Activated CD8-positive, alpha-beta memory T cell treated with anti-CD3 and anti-CD28 coated beads for 48 hours (primary cell): ENCODE measurements at places on chromosomes 5 and 9.

DNA sequence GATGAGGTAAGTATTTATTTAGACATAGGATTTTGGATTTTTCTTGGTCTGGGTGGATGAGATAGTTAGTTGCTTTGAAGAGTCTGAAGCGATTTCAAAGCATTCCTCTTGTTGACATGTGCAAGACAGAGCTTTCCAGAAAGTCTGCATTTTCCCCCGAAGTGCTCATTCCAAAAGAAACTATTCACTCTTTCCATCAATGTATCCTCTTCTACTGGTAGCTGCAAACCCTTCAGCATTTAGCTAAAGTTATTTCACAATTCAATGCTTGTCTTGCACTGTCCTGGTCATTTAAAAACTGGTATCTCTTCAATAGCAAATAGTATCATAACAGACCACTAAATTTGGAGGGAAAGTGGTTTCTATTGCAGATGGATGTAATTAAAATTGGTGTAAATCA is 13.0 kb downstream of the NREP start:
- no peak for DNase-seq

DNA sequence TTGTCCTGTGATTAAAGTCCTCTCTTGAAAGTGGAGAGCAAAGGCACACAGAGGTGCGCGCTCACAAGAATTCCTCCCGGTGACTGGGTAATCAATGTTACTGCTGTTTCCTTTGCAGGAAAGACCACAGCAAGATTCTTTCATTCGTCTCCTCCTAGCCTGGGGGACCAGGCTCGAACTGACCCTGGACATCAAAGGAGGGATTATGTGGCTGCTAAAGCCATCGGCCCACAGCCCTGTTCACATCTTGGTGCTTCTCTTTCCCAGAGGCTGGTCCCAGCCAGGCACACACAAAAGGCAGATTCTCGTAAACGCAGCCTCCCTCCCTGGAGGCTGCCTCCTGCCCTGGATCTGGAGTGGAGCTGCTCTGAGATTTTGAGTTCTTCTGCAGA is 230.9 kb downstream of the FANCC start:
- no peak for DNase-seq

DNA sequence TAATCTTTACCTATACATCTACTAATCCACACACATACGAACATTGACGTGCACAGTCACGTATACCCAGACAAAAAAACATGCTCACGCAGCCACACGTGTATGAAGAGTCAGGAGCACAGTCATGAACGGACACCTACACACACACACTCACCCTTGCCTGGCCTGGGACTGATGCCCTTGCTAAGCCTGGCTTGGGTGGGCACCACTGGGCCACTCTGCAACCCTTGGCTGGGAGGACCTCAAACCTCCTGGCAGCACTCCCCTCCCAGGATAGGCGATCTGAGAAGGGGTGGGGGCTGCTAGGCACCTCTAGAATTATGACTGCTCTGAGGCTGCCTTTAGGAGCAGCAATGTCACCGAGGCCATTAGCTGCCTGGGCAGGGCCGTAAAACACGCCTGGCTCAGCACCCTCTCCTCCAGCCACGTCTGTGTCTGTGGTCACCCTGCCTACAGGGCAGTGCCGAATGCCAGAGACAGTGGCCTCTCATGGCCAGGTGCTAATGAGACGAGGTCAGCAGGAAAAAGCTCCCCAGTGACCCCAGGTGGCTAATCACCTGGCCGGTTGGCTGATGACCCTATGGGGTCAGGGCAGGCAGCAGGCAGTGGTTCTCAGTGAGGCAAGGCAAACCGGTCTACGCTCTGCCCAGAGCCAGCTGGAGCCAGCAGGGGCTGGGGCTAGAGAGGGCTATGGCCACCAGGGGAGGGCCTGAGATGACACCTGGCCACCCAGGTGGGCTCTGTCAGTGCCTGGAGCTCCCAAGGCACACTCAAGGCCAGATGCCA is 33.7 kb upstream of the MVB12B start:
- DNase-seq, result no peak

- no peak for DNase-seq
Observed at GRCh38 chr9:88536023-88536324, 996 bp downstream of the NXNL2 start.

DNA sequence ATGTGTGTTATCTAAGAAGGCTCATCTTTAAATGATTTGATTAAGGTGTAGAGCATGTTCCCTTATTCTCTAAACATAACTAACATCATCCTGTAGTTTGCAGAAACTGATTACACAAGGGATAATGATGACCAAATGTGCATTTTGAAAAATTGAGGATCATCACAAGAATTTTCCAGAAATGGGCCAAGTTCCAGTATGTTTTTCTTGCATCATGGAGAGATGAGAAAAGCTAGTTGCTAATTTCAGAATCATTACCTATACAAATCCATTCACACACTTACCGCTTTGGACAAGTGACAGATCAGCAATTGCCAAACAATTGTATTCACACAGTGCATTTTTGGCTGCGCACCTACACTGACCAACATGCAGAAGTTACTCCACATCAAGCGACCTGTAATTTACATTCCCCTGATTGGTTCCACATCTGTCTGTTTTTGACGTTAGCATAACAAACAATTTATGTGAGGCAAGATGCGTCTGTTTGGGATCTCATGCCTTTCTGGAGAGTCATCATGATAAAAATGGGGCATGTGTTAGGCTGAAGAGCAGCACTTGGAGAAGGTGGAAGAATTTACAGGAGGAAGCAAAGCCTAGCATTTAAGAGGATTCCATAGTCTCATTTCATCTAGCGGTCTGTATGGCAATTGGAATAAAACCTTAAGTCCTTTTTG is 2.8 kb upstream of the BNC2 start:
- no peak for DNase-seq

GRCh38 chr5:10588109-10588775 is 24.4 kb downstream of the ANKRD33B start:
- no peak for DNase-seq

DNA sequence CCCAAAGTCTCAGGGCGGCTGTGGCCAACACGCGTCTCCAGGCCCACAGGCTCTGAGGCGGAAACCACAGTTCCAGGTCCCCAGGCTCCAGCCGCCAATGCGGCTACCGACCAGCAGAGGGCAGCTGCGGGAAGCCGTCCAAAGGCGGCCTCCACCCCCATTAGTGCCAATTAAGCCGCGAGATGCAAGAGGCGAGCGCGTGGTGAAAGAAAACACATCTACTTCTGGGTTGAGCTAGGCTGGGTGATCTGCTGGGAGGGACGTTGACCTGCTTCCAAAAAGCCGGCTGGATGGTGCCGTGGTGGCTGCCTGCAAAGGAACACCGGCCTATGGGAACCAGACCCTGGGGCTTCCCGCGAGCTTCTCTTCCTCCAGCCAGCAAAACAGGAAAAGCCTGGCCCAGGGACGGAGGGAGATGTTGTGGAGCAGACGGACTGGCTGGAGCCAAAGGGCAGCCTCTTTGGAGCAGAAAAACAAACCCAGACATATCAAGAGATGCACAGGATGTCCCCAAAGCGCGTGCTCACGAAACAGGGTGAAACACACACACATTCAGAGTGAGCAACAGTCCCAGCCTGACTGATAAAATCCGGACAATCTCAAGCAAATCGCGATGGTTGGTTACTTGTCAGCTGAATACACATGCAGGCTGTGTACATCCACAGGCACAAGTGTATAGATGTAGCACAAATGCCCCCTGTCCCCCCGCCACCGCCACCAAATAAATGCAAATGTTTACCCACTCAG is 187.1 kb upstream of the BRINP1 start:
- DNase-seq, result peak; percentile 27

DNA sequence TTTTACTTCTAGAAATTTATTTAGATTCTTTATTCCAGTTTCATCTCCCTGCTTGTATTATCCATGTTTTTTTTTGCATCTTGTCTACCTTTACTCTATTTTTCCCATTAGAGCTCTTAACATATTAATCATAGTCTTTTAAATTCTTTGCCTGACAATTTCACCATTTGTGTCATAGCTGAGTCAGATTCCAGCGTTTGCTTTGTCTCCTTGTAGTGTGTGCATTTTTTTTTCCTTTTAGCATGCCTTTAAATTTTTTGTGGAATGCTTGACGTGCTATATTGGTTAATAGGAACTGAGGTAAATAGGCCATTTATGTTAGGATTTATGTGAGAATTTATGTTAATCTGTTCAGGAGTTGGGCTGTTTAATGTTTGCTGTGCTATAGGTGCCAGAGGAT is 41.8 kb upstream of the NFIL3 start:
- DNase-seq, result no peak

GRCh38 chr5:137203011-137203632 is 296.0 kb downstream of the SPOCK1 start:
- no peak for DNase-seq

GRCh38 chr9:113624721-113625120 is 161.2 kb downstream of the RGS3 start:
- DNase-seq, result no peak

- no peak for DNase-seq
Observed at GRCh38 chr5:143101121-143101520, 302.4 kb downstream of the NR3C1 start.

DNA sequence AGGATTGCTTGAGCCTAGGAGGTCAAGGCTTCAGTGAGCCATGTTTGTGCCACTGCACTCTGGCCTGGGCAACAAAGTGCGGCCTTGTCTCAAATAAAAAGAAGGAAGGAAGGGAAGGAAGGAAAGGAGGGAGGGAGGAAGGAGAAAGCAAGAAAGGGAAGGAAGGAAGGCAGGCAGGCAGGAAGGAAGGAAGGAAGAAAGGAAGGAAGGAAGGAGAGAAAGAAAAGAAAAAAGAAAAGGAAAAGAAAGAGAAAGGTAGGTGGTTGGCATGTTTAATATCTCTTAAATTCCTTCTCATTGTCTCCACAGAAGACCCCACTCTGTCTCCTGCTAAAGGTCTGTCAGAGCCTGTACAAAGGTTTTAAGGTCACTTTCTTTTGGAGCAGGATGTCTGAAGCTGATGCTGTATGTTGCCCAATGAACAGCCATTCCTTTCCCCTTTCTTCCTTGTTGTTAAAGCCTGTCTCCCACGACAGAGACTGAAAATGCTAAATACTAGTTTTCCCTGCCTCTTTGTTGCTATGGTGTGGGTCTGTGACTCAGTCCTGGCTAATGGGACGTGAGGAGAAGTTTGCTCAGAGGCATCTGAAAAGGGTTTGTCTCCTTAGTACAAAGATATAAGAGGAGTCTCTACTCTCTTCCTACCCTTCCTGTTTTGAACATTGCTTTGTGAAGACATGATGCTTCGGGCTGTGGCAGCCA is 213.3 kb downstream of the PCSK1 start:
- no peak for DNase-seq

GRCh38 chr9:112112519-112112918 is 62.6 kb downstream of the SUSD1 start:
- DNase-seq, result no peak

- DNase-seq, result no peak
Observed at GRCh38 chr5:67375606-67376005, 179.0 kb upstream of the CD180 start.

- no peak for DNase-seq
Observed at GRCh38 chr5:73274881-73275663, 102.1 kb downstream of the TMEM174 start.
